ENCODE measurements at places on chromosomes 1 and 21. TPM values are rescaled to one million over a fixed set of nuclear protein-coding genes. Genes with fewer than 3 reads are reported as not detected.

GRCh38 chr1:24465638-24466037 is 37.0 kb upstream of the RCAN3 start:
- DNase-seq, result no peak

DNA sequence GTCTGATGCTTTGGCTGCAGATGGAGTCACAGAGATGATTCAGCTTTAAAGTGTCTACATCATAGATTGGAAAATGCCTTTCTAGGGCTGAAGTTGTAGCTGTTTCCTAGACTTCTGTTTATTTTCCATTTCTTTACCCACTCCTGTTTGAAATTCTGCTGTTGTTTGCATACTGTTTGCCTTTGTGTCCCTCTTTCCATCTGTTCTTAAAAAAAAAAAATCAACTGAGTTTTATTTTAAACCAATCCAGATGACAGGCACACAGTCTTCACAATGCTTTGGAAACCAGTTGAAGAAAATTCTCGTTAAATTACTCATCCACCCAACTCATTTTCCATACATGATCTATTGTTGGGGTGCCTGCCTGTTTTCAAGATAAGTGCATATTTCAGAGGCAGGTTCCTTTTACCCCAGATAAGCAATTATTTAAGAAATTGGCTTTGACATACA is 245.9 kb downstream of the DISC1 start:
- DNase-seq, result no peak

DNA sequence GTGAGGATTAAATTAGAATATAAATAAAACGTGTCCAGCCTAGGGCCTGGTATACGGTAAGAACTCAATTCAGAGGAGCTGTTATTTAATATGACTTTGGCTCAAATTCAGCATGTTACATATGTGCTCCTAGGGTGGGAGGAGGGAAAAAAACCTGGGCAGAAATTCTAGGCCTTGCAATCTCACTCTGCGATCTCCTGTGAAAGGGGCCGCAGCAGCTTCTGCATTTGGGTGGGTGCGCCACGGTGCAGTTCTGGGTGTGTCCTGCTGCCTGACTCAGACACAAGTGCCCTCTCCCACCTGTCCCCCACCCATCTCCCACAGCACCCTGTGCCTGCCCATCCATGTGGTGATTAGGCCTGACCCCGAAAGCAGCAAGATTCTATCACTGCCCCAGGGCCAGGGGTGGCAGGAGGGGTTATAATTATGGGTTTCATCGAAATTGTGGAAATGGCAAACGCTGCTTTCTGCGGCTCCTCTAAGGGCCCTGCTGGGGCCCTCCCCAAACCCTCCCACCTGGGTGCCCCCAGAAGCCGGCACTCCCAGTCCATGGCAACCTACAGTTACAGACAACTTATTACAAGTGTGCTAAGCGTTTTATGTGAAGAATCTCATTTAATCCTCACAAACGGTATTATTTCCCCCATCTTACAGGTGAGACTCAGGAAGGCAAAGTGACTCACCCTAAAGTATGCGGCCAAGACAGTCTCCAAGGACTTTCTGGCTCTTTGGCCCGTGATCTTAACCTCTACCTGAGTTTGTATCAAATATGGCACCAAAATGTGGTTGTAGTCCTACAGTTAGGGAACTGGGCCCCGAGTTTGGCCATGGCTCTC is 25.5 kb upstream of the GRHL3 start:
- no peak for DNase-seq

GRCh38 chr1:214525535-214526019 is 25.8 kb downstream of the PTPN14 start:
- no peak for DNase-seq

GRCh38 chr1:15428815-15429435 is 9.3 kb upstream of the CTRC start:
- DNase-seq, result no peak

DNA sequence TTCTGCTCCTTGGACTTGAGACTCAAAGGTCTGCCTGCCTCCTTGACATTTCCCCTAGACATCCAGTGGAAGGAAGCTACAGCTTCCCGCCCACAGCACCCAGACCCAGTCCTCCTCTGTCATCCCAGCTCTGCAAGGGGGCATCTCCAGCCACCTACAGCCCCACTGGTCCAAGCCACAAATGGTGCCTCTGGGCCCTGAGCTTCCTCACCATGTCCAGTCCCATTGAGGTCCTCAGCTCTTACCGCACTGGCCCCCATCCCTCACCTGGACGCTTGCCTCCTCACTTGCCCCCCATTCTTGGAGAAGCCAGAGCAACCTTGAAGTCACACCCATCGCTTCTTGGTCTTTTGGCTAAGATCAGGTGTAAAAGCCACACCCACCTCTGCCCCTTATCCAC is 13.2 kb downstream of the PODN start:
- DNase-seq, result no peak

GRCh38 chr1:37807220-37807554 is 403 bp upstream of the C1orf122 start:
- DNase-seq, result no peak

DNA sequence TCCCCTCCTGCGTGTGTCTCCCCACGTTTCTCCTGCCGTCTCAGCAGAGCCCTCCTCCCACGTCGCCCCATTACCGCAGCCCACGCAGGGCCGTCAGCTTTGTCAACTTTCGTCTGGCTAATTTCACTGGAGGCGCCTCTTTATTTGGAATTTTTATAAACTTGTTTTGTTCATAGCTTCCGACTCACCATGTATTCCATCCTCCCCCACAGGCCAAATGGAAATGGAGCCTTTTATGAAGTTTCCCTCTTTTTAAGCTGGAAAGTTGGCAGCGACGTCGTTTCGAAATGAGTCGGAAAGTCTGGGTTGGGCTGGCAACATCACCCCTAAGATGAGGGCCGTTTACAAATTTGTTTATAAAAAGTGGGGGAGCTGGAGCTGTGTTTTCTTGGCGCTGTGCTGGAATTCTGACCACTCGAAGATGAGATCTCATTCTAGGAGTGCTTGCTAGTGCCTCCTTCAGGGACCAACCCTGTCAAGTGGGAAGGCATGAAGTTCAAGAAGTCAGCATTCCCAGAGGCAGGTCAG is 23.7 kb upstream of the SLC45A1 start:
- no peak for DNase-seq

- DNase-seq, result no peak
Measured at GRCh38 chr1:103220631-103221041, 112.3 kb upstream of the COL11A1 start.

DNA sequence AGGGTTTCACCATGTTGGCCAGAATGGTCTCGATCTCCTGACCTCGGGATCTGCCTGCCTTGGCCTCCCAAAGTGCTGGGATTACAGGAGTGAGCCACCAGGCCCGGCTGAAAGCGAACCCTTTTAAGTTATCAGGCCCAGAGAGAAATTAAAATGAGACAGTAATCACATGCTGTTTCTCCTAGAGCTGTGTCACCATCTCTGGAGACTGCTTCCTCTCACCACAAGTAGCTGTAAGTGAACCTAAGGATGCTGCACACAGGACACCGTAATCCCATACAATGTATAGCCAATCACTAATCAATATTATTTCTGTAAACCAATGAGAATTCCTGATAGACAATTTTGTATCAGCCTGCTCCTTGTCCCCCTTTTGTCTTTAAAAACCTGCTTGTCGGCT is 5.7 kb upstream of the CSTB start:
- no peak for DNase-seq

DNA sequence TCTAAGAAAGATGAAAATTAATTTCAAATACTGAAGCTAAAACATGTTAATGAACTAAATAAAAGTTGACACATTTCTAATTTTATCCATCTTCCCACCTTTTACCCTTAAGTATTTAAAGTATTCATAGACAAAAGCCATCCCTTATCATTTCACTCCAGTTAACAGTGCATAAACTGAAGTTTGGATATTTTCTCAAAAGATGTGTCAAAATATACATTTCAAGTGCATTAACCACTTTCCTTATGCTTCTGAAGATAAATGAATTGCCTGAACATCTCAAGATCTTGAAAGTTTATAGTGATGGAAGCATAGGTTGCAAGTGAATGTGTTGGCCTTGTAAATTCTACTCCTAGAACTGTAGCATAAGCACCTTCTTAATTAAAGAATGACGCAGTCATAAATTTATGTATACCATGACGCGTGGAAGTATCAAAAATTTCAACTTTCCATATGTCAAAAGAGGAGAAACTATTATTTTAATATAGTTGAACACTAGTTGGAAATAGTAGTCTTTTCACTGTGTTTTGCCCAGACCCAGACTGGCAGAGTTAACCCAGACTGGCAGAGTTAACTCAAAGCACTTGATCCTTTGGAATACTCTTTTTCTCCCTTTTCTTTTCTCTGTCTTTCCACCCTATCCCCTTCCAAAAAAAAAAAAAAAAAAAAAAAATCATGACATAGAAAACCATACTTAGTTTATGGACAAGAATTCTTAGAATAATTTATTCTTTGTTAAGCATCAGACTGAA is 282.6 kb upstream of the C1orf105 start:
- no peak for DNase-seq

- DNase-seq, result no peak
Measured at GRCh38 chr1:41495210-41495948, 10.9 kb upstream of the EDN2 start.

DNA sequence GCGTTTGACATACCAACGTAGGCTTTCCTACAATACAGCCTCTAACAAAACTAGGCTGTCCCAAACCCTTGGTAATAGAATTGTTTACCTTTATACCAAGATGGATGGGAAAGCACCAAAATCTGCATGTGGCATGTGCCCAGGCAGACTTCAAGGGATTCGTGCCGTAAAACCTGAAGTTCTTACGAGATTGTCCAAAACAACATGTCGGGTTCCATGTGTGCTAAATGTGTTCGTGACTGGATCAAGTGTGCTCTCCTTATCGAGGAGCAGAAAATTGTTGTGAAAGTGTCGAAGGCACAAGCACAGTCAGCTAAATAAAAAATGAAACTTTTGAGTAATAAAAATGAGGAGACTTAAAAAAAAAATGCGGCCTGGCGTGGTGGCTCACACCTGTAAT is 5.1 kb downstream of the RPS27 start:
- DNase-seq, result no peak

DNA sequence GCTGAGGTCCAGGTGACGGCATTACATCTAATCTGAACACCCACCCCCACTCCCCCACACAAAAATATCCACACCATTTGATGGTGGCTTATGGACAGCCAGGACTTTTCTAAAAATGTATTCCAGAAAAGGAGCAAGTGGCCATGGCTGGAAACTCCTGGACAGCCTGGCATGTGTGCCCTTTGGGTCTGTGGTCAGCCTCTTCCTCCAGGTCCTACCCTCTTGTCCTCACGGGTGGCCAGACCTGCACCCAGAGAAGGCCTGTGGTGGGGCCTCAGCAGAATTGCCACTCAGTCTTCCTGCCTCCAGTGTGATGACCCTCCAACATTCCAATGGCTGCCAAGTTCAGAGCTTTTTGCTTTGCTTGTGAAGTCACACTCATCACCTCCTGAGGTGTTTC is 600.6 kb downstream of the AJAP1 start:
- DNase-seq, result no peak

GRCh38 chr21:44702973-44703730 is 6.2 kb downstream of the KRTAP10-12 start:
- no peak for DNase-seq

GRCh38 chr1:202289009-202289408 is 52.7 kb downstream of the UBE2T start:
- no peak for DNase-seq

DNA sequence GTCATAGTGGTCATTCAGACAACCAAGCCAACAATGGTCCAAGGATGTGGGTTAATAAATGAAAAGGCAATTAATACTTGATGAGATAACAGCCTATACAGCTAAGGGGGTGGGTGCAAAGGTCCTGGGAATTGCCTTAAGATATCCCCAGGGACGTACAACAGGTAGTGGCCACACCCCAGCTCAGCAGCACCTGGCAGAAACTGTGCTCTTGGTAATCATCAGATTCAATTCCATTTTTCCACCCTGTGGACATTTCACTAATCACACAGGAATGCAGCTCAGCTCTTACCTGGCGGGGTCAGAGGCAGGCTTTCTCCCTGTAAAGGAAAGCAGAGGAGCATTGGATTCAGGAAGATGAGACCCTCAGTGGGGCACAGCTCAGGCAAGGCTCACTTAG is 32.9 kb downstream of the FCRL5 start:
- DNase-seq, result no peak

DNA sequence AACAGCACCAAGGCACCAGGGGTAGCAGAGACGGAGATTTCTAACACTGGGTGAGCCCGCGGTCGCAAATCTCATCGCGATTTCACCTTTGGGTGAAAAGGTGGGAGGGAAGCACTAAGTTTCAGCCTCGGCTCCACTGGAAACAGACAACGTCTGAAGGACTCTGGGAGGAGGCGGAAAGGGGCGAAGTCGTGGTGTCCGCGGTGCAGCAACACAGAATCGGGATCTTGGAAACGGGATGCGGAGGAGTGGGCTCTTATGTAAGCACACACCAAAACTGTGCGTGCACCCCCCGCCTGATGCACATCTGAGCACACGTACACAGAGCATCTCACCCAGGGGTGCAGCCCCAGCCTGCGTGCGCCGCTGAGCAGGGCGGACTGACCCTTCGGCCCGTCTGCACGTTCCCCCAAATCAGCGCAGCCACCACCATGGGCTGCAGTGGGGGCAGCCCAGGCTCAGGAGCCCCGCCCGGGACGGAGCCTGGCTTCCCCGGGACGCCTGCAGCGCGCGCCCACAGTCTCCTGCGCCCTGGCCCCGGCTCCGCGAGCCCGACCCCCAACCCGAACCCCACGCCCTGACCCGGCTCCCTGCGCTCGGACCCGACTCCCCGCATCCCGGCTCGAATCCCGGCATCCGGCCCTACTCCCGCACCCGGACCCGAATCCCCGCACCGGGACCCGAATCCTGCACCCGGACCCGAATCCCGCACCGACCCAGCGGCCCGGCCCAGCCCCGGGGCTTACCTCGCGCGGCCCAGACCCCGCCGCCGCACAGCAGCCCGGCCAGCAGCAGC is 670 bp downstream of the CLSTN1 start:
- no peak for DNase-seq

Gene SLC1A7
- 0.14 TPM for total RNA-seq

Gene ANKRD34A
- total RNA-seq, result 0.68 TPM

Gene PRXL2B
- 17.3 TPM for total RNA-seq

Gene KRTAP13-4
- total RNA-seq, result not detected

Gene TENT5C
- 7.6 TPM for total RNA-seq

Gene RPE65
- not detected for total RNA-seq

Gene LCA5L
- 0.23 TPM for total RNA-seq

Gene ATP6V1G3
- not detected for total RNA-seq

Gene UTS2
- total RNA-seq, result 1.3 TPM
